ENCODE measurements at places on chromosomes 11 and 22. TPM values are rescaled to one million over a fixed set of nuclear protein-coding genes. Genes with fewer than 3 reads are reported as not detected.

DNA sequence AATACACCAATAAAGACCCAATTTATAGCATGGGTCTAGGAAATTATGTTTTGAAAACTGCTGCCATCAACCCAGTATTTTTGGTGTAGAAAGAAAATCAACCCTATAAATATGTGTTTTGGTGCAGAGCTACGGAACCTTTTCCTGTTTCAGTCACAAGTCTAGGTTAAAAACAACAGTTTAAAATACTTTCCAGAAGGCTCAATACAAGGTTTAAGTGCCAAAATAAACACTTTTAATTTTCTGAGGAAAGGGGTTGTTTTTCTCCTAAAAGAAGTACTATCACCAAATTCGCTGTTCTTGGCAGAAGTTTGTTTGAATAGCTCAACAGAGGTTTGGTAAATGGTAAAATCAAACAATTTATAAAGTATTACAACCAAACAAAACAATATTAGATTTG lies 201.3 kb downstream of the TMEM135 start:
- H3K4me1 ChIP-seq = peaks cover 10% of the 10 kb centered on the region
- H3K36me3 ChIP-seq = no peaks in the 10 kb centered on the region
- H3K4me3 ChIP-seq = no peak overlapping the region
- peak overlapping the region; percentile 66 for H3K27ac ChIP-seq
- no peaks in the 10 kb centered on the region for H3K27me3 ChIP-seq

DNA sequence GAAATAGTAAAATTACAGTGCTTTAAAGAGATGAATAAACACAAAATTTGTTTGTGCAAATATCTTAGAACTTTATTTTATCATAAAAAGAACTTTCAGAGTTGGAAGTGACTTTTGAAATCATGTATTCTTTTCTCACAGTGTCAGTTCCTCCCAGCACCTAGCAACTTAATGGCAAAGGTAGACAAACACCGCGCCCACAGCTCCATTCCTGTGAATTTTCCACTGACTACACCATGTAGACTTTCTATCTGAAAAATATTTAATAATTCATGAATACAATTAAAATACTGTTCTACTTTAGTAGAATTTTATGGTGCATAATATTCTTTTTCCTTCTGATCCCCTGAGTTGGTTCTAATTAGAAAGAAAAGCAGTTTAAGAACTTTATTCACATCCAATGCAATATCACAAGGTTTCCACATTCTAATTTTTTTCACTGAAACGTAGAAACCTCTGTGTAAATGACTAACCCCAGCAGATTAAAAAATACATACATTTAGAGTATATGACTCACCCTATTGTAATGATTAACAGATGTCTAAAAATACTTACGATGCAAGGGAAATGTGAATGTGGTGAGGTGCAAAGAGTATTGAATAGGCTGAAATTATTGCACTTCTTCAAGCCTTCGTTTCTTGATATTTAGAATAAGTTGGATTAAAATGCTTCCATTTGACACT lies 218.2 kb upstream of the CCDC179 start:
- H3K4me1 ChIP-seq = no peaks in the 10 kb centered on the region
- no peak overlapping the region for H3K27ac ChIP-seq
- no peak overlapping the region for H3K4me3 ChIP-seq
- H3K36me3 ChIP-seq = no peaks in the 10 kb centered on the region
- DNase-seq = no peak

DNA sequence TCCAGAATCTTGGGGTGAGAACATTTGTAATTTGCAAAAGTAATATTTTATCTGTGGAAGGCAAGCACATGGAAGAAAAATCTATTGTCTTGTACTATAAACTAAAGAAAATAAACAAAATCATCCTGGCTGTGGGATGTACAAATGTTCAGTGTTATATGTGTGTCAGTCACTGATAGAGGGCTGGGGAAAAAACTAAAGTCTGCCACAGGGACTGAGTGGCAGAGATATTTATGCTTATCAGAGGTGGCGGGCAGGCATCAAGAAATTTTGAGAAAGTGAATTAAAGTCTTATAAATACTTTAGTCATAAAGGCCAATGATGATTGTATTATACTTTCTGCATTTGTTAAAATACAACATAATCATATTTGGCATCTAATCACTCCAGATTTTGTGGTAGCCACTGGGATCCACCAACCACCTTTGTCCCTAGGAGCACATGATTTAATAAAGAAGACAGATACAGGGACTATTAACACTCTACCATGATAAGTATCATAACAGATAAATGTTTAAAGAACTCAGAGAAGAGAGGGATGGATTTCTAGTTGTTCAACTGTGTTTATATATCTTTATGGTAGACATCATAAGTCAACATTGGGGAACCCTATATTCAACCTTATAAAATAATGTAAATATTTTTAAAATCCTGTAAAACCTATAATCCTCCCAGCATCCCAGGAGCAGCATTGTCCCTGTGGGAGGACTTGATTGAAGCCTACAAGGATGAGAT lies 2.6 kb upstream of the ENDOD1 start:
- no peaks in the 10 kb centered on the region for H3K36me3 ChIP-seq
- DNase-seq = no peak
- H3K4me1 ChIP-seq = peaks cover 4% of the 10 kb centered on the region
- no peak overlapping the region for H3K27ac ChIP-seq
- no peak overlapping the region for H3K4me3 ChIP-seq

GRCh38 chr11:83464160-83464944 lies 178.2 kb upstream of the CCDC90B start:
- H3K27me3 ChIP-seq = no peaks in the 10 kb centered on the region
- no peak overlapping the region for H3K4me3 ChIP-seq
- no peaks in the 10 kb centered on the region for H3K4me1 ChIP-seq
- no peaks in the 10 kb centered on the region for H3K36me3 ChIP-seq
- H3K27ac ChIP-seq = no peak overlapping the region

DNA sequence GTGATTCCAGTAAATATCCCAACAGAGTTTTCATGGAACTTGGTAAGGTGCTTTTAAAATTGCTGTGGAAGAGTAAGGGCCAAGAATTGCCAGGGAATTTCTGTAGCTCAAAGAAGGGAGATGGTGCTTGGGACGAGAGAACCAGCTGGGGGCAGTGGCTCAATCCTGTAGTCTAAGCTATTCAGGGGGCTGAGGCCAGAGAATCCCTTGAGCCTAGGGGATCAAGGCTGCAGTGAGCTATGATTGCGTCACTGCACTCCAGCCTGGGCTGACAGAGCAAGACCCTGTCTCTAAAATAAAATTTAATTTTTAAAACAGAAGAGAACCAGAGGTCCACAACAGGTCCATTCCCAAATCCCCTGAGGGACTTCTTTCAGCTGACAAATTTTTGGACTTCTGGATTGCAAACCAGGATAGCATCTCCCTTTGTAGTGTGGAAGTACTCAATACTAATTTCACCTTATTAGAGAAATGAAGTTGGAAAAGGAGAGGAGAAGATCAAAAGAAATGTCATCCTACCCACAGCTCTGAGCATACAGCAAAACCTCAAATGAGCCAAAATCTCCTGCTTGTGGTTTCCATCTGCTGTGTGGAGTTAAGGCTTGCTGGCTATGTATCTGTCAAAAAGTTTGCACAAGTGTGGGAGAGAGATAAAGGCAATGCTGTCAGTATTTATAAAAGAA lies 59.2 kb upstream of the CLPB start:
- H3K27ac ChIP-seq = no peak overlapping the region
- no peaks in the 10 kb centered on the region for H3K27me3 ChIP-seq

- H3K27ac ChIP-seq = no peak overlapping the region
- H3K4me3 ChIP-seq = no peak overlapping the region
- H3K4me1 ChIP-seq = no peaks in the 10 kb centered on the region
- no peaks in the 10 kb centered on the region for H3K36me3 ChIP-seq
These were observed 19.4 kb downstream of the RPS6KA4 start for GRCh38 chr11:64378335-64378880.

DNA sequence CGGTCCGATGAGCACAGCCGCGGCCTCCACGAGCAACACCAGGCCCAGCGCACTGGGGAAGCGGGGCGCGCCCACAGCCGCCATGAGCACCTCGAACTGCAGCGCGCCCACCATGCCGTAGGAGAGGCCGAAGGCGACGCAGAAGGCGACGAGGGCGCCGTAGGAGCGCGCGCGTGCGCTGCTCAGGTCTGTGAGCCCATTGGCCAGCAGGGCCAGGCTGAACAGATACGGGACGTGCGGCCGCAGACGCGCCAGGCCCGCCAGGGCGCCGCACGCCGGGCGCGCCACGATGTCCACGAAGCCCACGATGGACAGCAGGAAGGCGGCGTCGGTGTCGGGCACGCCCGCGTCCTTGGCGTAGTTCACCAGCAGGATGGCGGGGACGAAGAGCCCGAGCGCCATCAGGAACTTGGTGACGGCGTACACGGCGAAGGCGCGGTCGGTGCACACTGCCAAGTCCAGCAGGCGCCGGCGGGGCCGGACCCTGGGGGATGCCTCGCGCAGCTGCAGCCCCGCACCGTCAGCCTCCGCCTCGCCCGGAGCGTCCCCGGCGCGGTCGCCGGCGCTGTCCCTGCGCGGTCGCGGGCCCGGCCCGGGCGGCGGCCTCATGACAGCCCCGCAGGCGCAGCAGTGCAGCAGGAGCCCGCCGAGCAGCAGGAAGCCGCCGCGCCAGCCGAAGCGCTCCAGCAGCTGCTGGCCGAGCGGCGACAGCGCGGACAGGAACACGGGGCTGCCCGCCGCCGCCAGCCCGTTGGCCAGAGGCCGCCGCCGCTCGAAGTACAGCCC lies 2.9 kb downstream of the SLC16A8 start:
- H3K27me3 ChIP-seq = peaks cover 4% of the 10 kb centered on the region
- no peak overlapping the region for H3K4me3 ChIP-seq
- no peaks in the 10 kb centered on the region for H3K36me3 ChIP-seq

GRCh38 chr11:116990061-116990473 lies 108.2 kb downstream of the SIK3 start:
- no peak overlapping the region for H3K4me3 ChIP-seq
- DNase-seq = no peak
- no peaks in the 10 kb centered on the region for H3K36me3 ChIP-seq

- H3K4me3 ChIP-seq = no peak overlapping the region
- H3K27me3 ChIP-seq = no peaks in the 10 kb centered on the region
- H3K4me1 ChIP-seq = no peaks in the 10 kb centered on the region
- H3K36me3 ChIP-seq = no peaks in the 10 kb centered on the region
- no peak overlapping the region for H3K27ac ChIP-seq
These were observed 15.4 kb downstream of the ASRGL1 start for GRCh38 chr11:62352355-62353336.

DNA sequence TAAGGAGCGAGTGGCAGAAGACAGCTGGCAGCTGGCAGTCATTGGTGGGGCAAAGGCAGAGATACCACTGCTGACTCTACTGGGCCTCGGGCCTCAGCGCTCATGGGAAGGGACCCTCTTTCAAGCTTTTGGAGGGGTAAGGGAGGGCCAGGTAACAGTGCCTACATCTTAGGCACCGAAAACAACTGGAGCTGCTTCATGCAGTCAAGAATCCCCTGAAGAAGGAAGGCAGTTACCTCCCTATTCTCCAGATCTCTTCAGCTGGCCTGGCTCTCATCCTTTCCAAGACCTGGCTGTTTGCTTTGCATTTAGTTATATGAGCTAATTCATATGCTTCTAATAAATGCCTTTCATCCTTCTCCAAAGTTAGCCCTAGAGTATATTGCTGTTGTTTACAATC lies 15.8 kb upstream of the ZNF74 start:
- no peaks in the 10 kb centered on the region for H3K36me3 ChIP-seq
- no peaks in the 10 kb centered on the region for H3K27me3 ChIP-seq
- DNase-seq = no peak
- no peak overlapping the region for H3K4me3 ChIP-seq
- H3K4me1 ChIP-seq = no peaks in the 10 kb centered on the region
- H3K27ac ChIP-seq = no peak overlapping the region

GRCh38 chr22:41690476-41690875 lies 1.8 kb upstream of the SNU13 start:
- H3K4me1 ChIP-seq = peaks cover 10% of the 10 kb centered on the region
- H3K4me3 ChIP-seq = no peak overlapping the region
- H3K27ac ChIP-seq = no peak overlapping the region
- no peak for DNase-seq
- H3K27me3 ChIP-seq = no peaks in the 10 kb centered on the region
- H3K36me3 ChIP-seq = peaks cover 7% of the 10 kb centered on the region

DNA sequence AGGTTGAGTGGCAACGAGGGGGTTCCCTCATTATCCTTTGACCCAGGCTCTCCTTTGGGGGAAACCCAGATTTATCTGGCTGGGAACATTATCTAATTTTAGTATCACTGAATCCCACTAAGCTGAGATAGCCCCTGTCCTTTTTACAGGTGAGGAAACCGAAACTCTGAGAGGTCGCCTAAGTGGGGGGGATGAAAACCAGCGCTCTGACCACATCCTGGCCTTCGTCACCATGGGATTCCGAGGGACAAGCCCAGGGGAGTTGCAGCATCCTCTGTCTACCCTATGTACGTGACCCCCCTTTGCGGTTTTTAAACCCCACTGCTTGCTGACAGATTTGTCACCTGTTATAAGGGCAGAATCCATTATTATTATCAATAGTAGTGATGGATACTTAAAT lies 61.0 kb downstream of the ISX start:
- no peaks in the 10 kb centered on the region for H3K4me1 ChIP-seq
- no peak overlapping the region for H3K27ac ChIP-seq
- H3K36me3 ChIP-seq = no peaks in the 10 kb centered on the region
- DNase-seq = no peak
- no peak overlapping the region for H3K4me3 ChIP-seq

DNA sequence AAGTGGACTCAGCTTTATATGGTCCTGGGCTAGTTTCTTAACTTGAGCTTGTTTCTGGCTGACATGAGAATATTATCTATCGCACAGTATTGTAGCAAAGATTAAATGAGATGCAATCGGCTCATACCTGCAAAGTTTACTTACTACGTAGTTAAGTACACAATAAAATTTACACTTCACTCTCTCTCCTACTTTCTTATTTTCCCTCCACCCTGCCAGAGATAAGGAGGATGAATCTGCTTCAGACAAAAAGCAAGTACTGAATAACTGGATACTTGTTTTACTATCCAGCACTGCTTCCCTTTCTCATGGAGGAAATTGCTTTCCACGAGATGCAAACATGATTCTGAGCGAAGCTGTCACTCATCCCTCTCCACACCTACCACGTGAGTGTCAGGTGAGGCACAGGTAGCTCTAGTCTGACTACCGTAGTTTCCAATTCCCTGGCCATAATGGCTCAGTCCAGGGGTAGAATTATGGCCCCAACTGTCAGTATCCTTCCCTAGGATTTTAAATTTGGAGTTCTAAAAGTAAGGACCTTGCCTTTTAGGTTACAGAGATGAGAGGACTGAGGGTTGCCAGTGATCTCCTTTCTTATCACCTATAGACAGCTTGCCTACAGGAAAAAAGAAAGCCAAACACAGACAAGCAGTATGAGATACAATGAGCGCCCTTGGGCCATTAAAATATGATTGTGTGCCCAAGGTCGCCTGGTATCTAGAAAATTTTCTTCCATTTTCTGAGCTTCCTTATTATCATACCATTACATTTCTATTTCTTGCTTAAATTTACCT lies 39.8 kb downstream of the GAB2 start:
- no peak overlapping the region for H3K27ac ChIP-seq
- DNase-seq = no peak
- H3K4me1 ChIP-seq = no peaks in the 10 kb centered on the region
- H3K4me3 ChIP-seq = no peak overlapping the region
- no peaks in the 10 kb centered on the region for H3K27me3 ChIP-seq

Gene DPAGT1
- 29.8 TPM for total RNA-seq

Gene IL10RA
- total RNA-seq = 10.6 TPM

Gene NKAPD1
- total RNA-seq = 20.8 TPM

Gene MOV10L1
- total RNA-seq = 1.5 TPM

Gene ANKK1
- 0.27 TPM for total RNA-seq

Gene MS4A12
- not detected for total RNA-seq

Gene APOL3
- total RNA-seq = 49.6 TPM

Gene GLYATL1
- total RNA-seq = not detected

Gene CLMP
- 12.4 TPM for total RNA-seq

Gene SUSD2
- 16.2 TPM for total RNA-seq

Gene FGF4
- total RNA-seq = not detected

Gene SMCO4
- 127 TPM for total RNA-seq

Gene HBB
- total RNA-seq = 203 TPM
